T-helper 17 cell (primary cell): ENCODE measurements at places on chromosomes 12 and 14. TPM values are rescaled to one million over a fixed set of nuclear protein-coding genes. Genes with fewer than 3 reads are reported as not detected.
A peak's percentile ranks its signal among the peaks of the same experiment; 100 is the strongest.

NELL2 gene
- total RNA-seq, result 110 TPM

FAM90A1 gene
- not detected for total RNA-seq

NAV3 gene
- total RNA-seq, result not detected

EML5 gene
- total RNA-seq, result 3.1 TPM

GLT1D1 gene
- 0.10 TPM for total RNA-seq

DNA sequence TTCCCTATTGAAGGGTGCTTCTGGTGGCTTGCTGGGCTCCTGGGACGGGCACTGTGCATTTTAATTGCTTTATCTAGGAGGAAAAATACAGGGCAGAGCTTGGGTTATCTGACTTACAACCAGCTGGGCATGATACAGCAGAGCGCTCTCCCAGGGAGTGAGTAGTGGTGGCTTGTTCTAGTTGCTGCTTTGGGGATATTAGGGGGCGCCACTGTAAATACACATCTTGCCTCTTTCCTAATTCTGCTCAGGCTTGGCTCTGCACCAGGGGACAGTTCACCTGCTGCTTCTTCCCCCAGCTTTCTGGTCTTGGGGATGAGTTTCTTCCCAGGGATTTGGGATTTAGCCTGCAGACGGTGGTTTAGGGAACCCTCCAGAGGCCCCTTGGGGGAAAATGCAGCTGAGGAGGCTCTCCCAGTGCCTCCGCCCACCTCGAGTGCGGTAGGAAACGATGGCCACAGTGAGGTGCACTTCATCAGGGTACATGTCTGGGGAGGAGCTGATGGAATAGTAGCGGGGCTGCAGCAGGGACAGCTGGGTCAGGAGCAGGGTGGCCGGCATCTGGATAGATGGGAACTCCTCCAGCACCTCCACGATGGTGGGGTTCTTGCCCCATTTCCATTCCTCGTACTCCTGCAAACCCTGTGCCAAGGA, 36.9 kb upstream of the FBXO21 start:
- no peaks in the 10 kb centered on the region for H3K4me1 ChIP-seq
- no peak overlapping the region for H3K27ac ChIP-seq
- no peak for DNase-seq
- peaks cover 60% of the 10 kb centered on the region for H3K27me3 ChIP-seq
- peaks cover 4% of the 10 kb centered on the region for H3K36me3 ChIP-seq
- H3K4me3 ChIP-seq, result no peak overlapping the region

- peaks cover 4% of the 10 kb centered on the region for H3K36me3 ChIP-seq
- H3K4me3 ChIP-seq, result peak overlapping the region; percentile 98
- H3K27me3 ChIP-seq, result no peaks in the 10 kb centered on the region
- peak overlapping the region; percentile 98 for H3K27ac ChIP-seq
- DNase-seq, result no peak
Observed at GRCh38 chr12:71665090-71665463, 976 bp downstream of the THAP2 start.

DNA sequence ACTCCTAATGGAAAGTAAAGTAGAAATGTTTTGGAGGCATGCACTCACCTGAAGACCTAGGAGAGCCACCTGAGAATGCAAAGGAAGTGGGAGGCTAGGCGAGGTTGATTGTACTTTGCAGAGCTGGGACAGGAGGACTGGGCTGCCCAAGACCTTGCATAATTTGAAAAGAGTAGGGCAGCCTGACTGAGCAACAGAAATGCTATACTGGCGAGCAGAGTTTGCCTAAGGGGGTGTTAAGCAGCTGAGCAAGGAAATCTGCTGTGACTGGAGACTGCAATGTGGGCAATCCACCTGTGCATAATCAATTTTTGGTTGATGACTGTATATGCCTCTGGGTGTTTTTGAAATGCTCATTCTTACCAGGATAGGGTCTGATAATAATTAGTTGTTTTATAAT, 834.1 kb downstream of the TRHDE start:
- no peaks in the 10 kb centered on the region for H3K4me1 ChIP-seq
- no peaks in the 10 kb centered on the region for H3K36me3 ChIP-seq
- no peak overlapping the region for H3K4me3 ChIP-seq
- DNase-seq, result no peak
- no peak overlapping the region for H3K27ac ChIP-seq

DNA sequence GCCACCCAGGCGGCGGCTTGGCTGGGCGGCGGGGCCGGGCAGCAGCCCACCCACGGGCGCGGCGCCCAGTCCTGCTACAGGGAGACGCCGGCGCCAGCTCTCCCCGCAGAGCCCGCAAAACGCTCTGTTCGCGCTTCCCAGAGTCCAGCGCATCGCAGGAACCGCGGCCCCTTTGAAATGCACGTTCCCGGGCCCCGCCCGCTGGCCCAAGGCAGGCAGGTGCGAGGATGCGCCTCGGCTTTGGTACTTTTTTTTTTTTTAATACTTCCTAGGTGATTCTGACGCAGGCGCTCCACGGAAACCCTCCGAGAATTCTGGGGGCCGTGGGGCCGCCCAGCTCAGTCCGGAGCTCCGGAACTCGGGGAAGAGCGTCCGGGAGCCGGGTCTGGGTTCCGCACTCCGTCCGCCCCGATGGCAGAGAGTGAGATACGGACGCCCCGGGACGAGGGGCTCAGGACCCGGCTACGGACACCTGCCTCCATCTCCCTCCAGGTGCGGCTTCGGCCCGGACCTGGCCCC, 483 bp downstream of the POC1B start:
- no peaks in the 10 kb centered on the region for H3K27me3 ChIP-seq
- H3K36me3 ChIP-seq, result peaks cover 2% of the 10 kb centered on the region
- peaks cover 42% of the 10 kb centered on the region for H3K4me1 ChIP-seq
- peak; percentile 18 for DNase-seq
- H3K27ac ChIP-seq, result peak overlapping the region; percentile 88
- H3K4me3 ChIP-seq, result peak overlapping the region; percentile 95

GRCh38 chr12:54025499-54026405, 2.5 kb upstream of the HOXC6 start:
- DNase-seq, result no peak
- H3K4me1 ChIP-seq, result peaks cover 9% of the 10 kb centered on the region
- peaks cover 92% of the 10 kb centered on the region for H3K27me3 ChIP-seq
- H3K36me3 ChIP-seq, result peaks cover 8% of the 10 kb centered on the region
- H3K27ac ChIP-seq, result no peak overlapping the region

DNA sequence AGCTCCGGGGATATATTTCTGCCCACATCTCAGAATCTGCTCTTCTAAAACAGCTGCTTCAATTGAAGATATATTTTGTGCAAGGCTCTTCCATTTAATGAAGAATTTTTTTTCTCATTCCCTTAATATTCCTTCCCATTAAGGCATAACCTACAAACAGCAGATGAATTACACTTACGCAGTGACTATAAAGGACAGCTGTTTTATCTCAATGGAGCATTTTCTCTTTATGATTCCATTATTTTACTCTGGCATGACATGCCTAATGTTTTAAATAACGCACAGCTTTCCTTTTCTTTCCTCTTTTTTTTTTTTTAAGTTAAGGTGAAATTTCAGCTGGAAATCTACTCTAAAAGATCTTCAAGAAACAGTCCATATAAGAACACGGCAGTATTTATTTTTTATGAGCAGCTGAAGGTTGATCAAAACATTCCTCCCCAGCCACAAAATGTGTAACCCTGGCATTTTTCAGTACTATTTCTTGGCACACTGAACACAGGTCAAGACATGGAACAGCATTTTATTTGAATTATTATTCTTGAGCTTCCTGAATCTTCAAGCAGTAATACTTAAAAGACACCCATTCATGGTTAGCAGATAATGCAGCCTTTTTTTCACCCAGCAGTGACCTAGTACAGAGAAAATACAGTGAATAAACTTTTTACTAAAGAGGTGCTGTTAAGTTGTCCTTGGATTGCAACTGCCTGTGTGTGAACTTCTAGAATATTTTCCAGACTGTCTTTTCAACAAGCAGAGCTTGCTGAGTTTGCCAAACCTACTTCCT, 118.1 kb upstream of the FOXN3 start:
- DNase-seq, result no peak
- peaks cover 8% of the 10 kb centered on the region for H3K36me3 ChIP-seq
- H3K27ac ChIP-seq, result no peak overlapping the region
- H3K27me3 ChIP-seq, result no peaks in the 10 kb centered on the region
- H3K4me3 ChIP-seq, result no peak overlapping the region

GRCh38 chr14:95359994-95360826, 40.5 kb upstream of the CLMN start:
- no peak overlapping the region for H3K4me3 ChIP-seq
- no peak for DNase-seq
- H3K4me1 ChIP-seq, result peaks cover 4% of the 10 kb centered on the region

- H3K4me1 ChIP-seq, result no peaks in the 10 kb centered on the region
- H3K36me3 ChIP-seq, result peaks cover 7% of the 10 kb centered on the region
- no peak overlapping the region for H3K4me3 ChIP-seq
- no peak overlapping the region for H3K27ac ChIP-seq
- no peaks in the 10 kb centered on the region for H3K27me3 ChIP-seq
- DNase-seq, result no peak
Observed at GRCh38 chr14:77923131-77923936, 123.4 kb downstream of the ADCK1 start.

- H3K27me3 ChIP-seq, result no peaks in the 10 kb centered on the region
- DNase-seq, result no peak
- no peak overlapping the region for H3K4me3 ChIP-seq
- H3K36me3 ChIP-seq, result peaks cover 16% of the 10 kb centered on the region
Observed at GRCh38 chr12:94225947-94226630, 77.7 kb downstream of the PLXNC1 start.

GRCh38 chr12:15193946-15194345, 27.3 kb downstream of the RERG start:
- H3K27me3 ChIP-seq, result peaks cover 50% of the 10 kb centered on the region
- no peaks in the 10 kb centered on the region for H3K4me1 ChIP-seq
- peaks cover 3% of the 10 kb centered on the region for H3K36me3 ChIP-seq
- no peak overlapping the region for H3K4me3 ChIP-seq
- no peak for DNase-seq
- no peak overlapping the region for H3K27ac ChIP-seq

- DNase-seq, result no peak
- H3K36me3 ChIP-seq, result no peaks in the 10 kb centered on the region
- no peak overlapping the region for H3K27ac ChIP-seq
- H3K4me3 ChIP-seq, result no peak overlapping the region
Observed at GRCh38 chr12:107461222-107461975, 224.2 kb upstream of the PWP1 start.
